ENCODE measurements at places on chromosomes 1 and 21.

DNA sequence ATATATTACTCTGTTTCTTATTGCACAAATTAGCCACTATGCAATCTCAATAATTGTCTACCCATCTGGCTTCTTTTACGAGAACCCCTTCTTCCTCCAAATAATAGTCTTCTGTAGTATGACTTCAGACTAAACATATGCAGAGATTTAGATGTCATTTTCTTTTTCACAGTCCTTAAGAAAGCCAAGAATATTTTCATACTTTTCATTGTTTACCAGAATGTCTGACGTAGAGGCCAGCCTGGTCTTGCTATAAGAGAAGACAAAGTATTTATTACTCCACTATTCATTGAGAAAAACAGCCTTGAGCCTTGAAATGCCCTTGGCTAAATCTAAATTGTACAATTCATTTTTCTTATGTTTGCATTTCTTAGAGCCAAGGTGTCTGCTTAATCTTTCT, 714.9 kb upstream of the CXADR start:
- no peaks in the 10 kb centered on the region for H3K4me1 ChIP-seq
- DNase-seq: no peak
- no peak overlapping the region for H3K27ac ChIP-seq
- H3K36me3 ChIP-seq: no peaks in the 10 kb centered on the region
- H3K4me3 ChIP-seq: no peak overlapping the region
- no peaks in the 10 kb centered on the region for H3K27me3 ChIP-seq

DNA sequence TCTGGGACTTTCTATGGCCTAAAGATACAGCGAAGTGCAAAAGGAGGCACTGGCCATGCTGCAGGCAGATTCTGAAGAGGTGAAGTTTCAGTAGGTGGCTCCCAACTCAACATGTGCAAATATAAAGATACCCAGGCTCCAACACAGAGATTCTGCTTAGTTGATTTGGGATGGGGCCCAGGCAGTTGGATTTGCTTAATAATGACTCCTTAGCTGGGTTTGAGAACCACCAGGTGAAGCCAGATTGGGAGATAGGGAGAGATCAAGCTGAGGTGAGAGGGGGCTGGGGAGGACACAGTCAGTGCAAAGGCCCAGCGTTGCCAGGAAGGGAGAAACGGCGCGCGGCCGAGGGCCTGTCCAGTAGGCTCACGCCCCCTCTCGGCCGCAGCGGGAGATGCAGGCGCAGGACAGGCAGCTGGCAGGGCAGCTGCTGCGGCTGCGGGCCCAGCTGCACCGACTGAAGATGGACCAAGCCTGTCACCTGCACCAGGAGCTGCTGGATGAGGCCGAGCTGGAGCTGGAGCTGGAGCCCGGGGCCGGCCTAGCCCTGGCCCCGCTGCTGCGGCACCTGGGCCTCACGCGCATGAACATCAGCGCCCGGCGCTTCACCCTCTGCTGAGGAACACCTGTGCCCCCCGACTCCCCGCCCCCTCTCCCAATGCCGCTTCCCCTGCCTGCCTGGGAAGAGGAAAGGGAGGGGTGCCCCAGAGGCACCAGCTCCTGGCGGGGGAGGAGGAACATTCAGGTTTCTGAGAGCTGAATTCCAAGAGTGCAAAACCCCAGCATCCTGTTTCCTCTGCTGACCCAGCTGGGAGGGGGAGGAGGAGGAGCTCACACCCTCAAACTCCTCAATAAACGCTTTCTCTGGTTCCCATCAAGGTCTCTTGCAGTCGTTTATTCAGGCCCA, 1.2 kb downstream of the FAM167B start:
- peak; percentile 89 for DNase-seq
- peak overlapping the region; percentile 60 for H3K4me3 ChIP-seq
- peak overlapping the region; percentile 97 for H3K27ac ChIP-seq
- no peaks in the 10 kb centered on the region for H3K27me3 ChIP-seq
- peaks cover 44% of the 10 kb centered on the region for H3K4me1 ChIP-seq
- H3K36me3 ChIP-seq: peaks cover 19% of the 10 kb centered on the region

GRCh38 chr1:69777971-69778370, 210.2 kb downstream of the LRRC7 start:
- H3K4me3 ChIP-seq: no peak overlapping the region
- H3K4me1 ChIP-seq: no peaks in the 10 kb centered on the region
- no peaks in the 10 kb centered on the region for H3K36me3 ChIP-seq
- no peak for DNase-seq
- H3K27ac ChIP-seq: no peak overlapping the region

GRCh38 chr1:98387701-98388100, 273.8 kb upstream of the SNX7 start:
- no peaks in the 10 kb centered on the region for H3K36me3 ChIP-seq
- peaks cover 17% of the 10 kb centered on the region for H3K4me1 ChIP-seq
- DNase-seq: no peak
- no peak overlapping the region for H3K4me3 ChIP-seq

DNA sequence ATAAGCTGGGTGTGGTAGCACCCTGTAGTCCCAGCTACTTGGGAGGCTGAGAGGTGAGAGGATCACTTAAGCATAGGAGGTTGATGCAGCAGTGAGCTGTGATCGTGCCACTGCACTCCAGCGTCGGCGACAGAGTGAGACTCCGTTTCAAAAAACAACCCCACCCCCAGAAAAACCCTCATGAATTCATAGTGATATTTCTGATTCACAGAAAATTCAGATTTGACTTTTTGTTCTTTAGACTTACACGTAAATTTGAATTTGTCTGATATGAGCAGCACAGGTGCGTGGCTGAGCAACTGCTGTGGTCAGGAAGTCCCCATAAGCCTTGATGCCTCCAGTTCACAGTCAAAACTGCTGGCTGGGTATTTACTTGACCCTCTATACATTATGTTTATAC, 10.0 kb upstream of the MORC3 start:
- DNase-seq: peak; percentile 86
- no peaks in the 10 kb centered on the region for H3K27me3 ChIP-seq
- H3K36me3 ChIP-seq: no peaks in the 10 kb centered on the region
- H3K4me3 ChIP-seq: peak overlapping the region; percentile 35
- peak overlapping the region; percentile 82 for H3K27ac ChIP-seq

DNA sequence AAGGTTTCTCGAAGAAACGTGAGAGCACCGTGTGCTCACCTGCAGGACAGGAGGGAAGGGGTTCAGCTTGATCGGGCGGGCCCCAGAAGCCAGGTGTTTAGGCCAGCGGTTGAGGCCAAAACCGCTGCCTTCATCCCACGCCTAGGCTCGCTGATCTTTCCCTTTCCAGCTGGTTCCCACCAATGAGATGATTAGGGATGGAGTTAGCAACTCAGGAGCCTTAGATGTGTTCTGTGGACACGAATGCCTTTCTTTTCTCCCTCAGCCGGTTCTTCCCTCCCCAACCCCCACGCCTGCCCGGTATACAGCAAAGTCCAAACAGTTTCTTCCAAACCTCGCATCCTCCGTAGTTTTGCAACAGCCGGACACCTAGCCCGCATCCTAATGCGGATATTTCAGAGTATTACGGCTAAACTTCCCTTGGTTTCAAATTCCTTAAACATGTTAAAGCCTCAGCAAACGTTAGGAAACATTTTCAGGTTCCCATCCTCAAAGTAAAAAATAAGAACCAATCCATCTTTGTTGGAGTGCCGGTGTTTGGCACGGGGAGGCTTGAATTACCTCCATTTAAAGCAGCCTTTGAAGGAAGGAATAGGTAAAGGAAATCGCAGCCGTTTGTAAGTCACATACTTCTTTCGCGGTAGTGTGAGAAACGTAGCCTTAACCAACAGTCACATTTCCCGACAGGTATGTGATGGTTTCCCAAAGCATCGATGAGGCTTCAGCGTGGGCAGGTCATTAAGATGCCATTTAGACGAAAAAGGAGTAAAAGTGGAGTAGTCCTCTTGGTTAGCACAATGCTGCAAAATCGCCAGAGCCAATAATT, 1.1 kb downstream of the LRRC8C start:
- no peaks in the 10 kb centered on the region for H3K27me3 ChIP-seq
- peaks cover 27% of the 10 kb centered on the region for H3K36me3 ChIP-seq
- DNase-seq: peak; percentile 60
- peak overlapping the region; percentile 95 for H3K27ac ChIP-seq
